ENCODE measurements at places on chromosomes 16 and 17.

DNA sequence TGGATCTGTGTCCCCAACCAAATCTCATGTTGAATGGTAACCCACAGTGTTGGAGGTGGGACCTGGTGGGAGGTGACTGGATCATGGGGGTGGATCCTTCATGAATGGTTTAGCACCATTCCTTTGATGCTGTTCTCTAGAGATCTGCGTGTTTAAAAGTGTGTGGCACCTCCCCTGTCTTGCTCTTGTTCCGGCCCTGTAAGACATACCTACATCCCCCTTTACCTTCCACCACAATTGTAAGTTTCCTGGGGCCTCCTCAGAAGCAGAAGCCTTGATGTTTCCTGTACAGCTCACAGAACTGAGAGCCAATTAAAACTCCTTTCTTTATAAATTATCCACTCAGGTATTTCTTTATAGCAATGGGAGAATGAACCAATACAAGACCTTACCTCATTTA lies 257.7 kb downstream of the XYLT1 start:
- no peak for DNase-seq

GRCh38 chr16:2328428-2328827 lies 12.1 kb downstream of the ABCA3 start:
- DNase-seq, result no peak

DNA sequence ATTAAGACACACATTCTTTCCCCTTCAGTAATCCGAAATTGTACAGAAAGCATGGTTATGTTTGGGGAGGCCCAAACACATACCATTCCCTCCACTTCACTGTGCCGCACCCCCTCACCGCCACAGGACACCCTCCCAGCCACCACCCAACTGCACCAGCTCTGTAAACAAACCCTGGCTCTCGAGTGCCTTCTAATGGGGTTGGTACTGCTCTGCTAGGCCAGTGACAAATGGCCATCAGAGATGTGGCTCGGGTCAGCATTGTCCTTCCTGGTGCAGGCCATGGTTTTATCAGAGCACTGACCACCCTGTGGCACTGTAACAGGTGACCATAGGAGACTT lies 24.0 kb upstream of the SREBF1 start:
- no peak for DNase-seq

GRCh38 chr17:69883120-69883519 lies 191.9 kb upstream of the KCNJ16 start:
- DNase-seq, result no peak

- DNase-seq, result no peak
These were observed 14.2 kb upstream of the HAPSTR1 start for GRCh38 chr16:9077091-9077809.

DNA sequence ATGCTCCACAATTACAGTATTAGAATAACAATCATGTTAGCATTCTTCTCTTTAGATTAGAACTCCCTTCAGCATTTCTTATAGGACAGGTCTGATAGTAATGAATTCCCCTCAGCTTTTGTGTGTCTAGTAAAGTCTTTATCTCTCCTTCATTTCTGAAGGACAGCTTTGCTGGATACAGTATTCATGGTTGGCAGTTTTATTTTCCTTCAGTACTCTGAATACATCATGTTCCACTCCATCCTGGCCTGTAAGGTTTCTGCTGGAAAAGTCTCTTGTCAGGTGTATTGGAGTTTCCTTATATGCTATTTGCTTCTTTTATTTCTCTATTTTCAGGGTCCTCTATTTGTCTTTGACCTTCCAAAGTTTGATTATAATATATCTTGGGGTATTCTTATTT lies 4.0 kb upstream of the ABCA10 start:
- no peak for DNase-seq

- no peak for DNase-seq
These were observed 1.2 kb downstream of the PRR35 start for GRCh38 chr16:561413-561794.

- no peak for DNase-seq
These were observed 88.0 kb downstream of the CMIP start for GRCh38 chr16:81532491-81533174.

GRCh38 chr16:20317117-20317516 lies 10.2 kb downstream of the GP2 start:
- no peak for DNase-seq
